ENCODE measurements at places on chromosomes 1 and 21. TPM values are rescaled to one million over a fixed set of nuclear protein-coding genes. Genes with fewer than 3 reads are reported as not detected.

The RGS4 gene
- total RNA-seq = 39.9 TPM

- DNase-seq = no peak
- no peaks in the 10 kb centered on the region for H3K27me3 ChIP-seq
- peaks cover 62% of the 10 kb centered on the region for H3K4me1 ChIP-seq
- H3K27ac ChIP-seq = peak overlapping the region; percentile 92
Observed at GRCh38 chr1:25568834-25569596, 25.6 kb downstream of the LDLRAP1 start.

DNA sequence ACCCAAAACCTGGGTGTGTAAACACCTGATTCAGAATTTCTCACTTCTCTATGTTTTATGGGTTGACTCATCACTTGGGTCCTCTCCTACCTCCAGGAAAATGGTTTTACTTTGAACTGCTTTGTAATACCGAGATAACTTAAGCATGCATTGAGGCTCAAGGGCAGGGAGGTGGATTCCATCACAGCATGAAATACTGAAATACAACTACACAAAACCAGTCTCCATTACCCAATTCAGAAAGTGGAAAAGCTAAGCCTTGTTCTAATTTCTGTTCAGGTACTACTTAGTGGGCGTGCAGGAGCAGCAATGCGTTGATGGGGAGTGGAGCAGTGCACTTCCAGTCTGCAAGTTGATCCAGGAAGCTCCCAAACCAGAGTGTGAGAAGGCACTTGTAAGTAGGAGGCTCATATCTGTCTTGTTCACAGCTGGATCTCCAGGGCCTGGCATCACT lies 6.1 kb upstream of the C4BPA start:
- H3K4me1 ChIP-seq = no peaks in the 10 kb centered on the region
- H3K27me3 ChIP-seq = no peaks in the 10 kb centered on the region
- DNase-seq = no peak
- H3K36me3 ChIP-seq = no peaks in the 10 kb centered on the region
- no peak overlapping the region for H3K4me3 ChIP-seq
- no peak overlapping the region for H3K27ac ChIP-seq

- no peak for DNase-seq
- H3K36me3 ChIP-seq = no peaks in the 10 kb centered on the region
- H3K4me1 ChIP-seq = no peaks in the 10 kb centered on the region
- no peak overlapping the region for H3K4me3 ChIP-seq
- no peaks in the 10 kb centered on the region for H3K27me3 ChIP-seq
Observed at GRCh38 chr1:163796394-163796821, 474.7 kb downstream of the NUF2 start.

- no peak for DNase-seq
- no peak overlapping the region for H3K4me3 ChIP-seq
- H3K4me1 ChIP-seq = no peaks in the 10 kb centered on the region
- H3K36me3 ChIP-seq = no peaks in the 10 kb centered on the region
- no peaks in the 10 kb centered on the region for H3K27me3 ChIP-seq
Observed at GRCh38 chr1:118944133-118944532, 44.0 kb downstream of the TBX15 start.

The CD101 gene
- total RNA-seq = 0.26 TPM

The C1QTNF12 gene
- not detected for total RNA-seq

GRCh38 chr1:78678324-78678723 lies 28.7 kb downstream of the IFI44 start:
- H3K36me3 ChIP-seq = no peaks in the 10 kb centered on the region
- no peaks in the 10 kb centered on the region for H3K4me1 ChIP-seq
- H3K27me3 ChIP-seq = no peaks in the 10 kb centered on the region
- no peak overlapping the region for H3K4me3 ChIP-seq

DNA sequence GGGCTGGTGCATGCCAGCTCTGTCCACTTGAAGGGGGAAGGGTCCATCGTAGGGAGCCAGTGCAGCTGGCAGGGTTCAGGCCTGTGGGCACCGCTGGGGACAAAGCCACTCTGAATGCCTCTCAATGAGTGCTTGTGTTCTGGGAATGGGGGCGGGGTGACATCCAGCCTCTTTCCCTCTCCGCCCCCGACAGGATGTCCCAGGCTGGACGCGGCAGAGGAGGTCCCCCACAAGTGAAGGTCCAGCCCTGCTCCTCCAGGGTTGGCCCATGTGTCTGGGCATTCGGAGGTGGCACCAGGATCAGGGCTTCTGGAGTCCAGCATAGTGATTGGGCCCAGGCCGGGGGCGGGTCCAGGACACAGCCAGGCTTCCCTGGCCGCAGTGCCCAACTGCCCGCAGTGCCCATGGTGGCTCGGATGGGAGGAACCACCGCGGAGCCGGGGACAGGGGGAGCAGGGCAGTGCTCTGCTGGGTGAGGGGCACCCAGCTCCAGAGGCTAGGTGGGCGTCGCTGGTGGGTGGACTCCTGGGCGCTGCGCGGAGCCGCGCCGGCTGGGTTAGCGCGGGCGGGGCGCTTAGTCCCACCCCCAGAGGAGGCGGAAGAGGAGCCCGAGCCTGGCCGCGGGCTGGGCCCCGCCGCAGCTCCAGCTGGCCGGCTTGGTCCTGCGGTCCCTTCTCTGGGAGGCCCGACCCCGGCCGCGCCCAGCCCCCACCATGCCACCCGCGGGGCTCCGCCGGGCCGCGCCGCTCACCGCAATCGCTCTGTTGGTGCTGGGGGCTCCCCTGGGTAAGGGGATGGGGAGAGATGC lies at the start of gene SHISA4:
SHISA4 (plus strand) TSS at position 617 of the 808 bp plus-strand sequence; CDS start at position 714, 97 bp downstream.
- no peaks in the 10 kb centered on the region for H3K27me3 ChIP-seq
- H3K4me1 ChIP-seq = peaks cover 81% of the 10 kb centered on the region
- DNase-seq = no peak
- H3K27ac ChIP-seq = peak within 1 kb of the TSS; percentile 86
- peaks cover 14% of the 10 kb centered on the region for H3K36me3 ChIP-seq
- peak within 1 kb of the TSS; percentile 85 for H3K4me3 ChIP-seq

The SLC45A3 gene
- total RNA-seq = 0.97 TPM

DNA sequence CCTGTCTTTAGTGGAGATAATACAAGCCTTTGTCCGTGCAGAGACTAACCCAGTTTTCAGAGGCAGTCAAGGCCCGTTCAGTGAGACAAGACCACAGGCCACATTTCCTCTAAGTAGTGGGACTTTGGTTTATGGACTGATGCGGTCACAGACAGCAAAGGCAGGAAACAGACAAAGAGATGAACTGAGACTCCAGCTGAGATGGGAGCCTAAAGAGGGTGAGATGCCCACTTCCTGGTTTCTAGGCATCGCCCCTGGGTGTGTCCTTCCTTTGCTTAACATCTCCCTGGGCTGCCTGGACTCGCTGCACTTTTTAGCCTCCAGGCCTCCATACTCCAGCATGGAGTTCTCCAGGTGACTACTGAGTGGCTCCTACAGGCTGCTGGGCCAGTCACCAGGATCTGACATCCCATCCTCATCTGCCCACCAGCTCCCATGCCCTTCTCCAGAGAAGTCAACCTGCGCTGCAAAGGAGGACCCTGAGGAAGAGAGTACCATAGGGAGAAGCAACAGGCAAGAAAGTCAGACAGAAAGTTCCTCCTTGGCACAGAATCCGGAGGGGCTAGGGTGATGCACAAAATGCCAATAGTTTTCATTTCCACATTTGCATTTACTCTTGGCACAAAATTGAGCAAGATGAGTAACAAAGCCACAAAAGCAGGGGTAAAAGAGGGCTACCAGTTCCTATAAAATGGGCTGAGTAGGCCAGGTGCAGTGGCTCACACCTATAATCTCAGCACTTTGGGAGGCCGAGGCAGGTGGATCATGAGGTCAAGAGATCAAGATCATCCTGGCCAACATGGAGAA lies 15.1 kb downstream of the THEMIS2 start:
- no peak overlapping the region for H3K4me3 ChIP-seq
- H3K27me3 ChIP-seq = no peaks in the 10 kb centered on the region
- H3K36me3 ChIP-seq = peaks cover 56% of the 10 kb centered on the region
- no peak for DNase-seq

The GREM2 gene
- 2.8 TPM for total RNA-seq

- DNase-seq = no peak
- H3K4me1 ChIP-seq = peaks cover 10% of the 10 kb centered on the region
- H3K27me3 ChIP-seq = peaks cover 53% of the 10 kb centered on the region
- H3K36me3 ChIP-seq = no peaks in the 10 kb centered on the region
Observed at GRCh38 chr1:110523011-110523410, 4.0 kb upstream of the KCNA10 start.

GRCh38 chr1:100187912-100188311 lies 9.9 kb upstream of the LRRC39 start:
- H3K4me3 ChIP-seq = no peak overlapping the region
- peaks cover 16% of the 10 kb centered on the region for H3K4me1 ChIP-seq
- DNase-seq = no peak
- H3K27me3 ChIP-seq = no peaks in the 10 kb centered on the region
- H3K27ac ChIP-seq = no peak overlapping the region

DNA sequence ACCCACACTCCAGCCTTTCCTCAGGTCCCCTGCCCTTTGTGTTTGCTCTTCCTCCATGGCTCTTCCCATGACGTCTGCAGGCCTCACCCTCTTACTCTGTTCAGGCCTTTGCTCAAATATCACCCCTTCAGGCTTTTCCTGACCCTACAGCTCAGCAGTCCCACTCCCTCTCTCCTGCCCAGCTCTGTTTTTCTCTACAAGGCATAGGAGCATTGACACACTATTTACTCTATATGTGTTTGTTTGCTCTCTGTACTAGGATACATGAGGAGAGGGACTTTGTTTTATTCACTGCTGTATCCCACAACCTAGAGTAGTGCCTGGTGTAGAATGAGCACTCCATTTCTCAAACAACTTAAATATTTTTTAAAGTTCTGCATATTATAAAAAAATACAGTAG lies 107.4 kb upstream of the COA6 start:
- H3K27me3 ChIP-seq = no peaks in the 10 kb centered on the region
- H3K27ac ChIP-seq = no peak overlapping the region
- H3K4me1 ChIP-seq = no peaks in the 10 kb centered on the region
- H3K4me3 ChIP-seq = no peak overlapping the region
- DNase-seq = no peak

- H3K27me3 ChIP-seq = no peaks in the 10 kb centered on the region
- DNase-seq = no peak
- no peaks in the 10 kb centered on the region for H3K36me3 ChIP-seq
Observed at GRCh38 chr1:172970186-172970585, 80.6 kb downstream of the TNFSF18 start.

The LORICRIN gene
- total RNA-seq = not detected

The PLEKHG5 gene
- total RNA-seq = 18.1 TPM

- no peak overlapping the region for H3K4me3 ChIP-seq
- H3K27ac ChIP-seq = no peak overlapping the region
- DNase-seq = no peak
Observed at GRCh38 chr21:35119501-35120047, 70.5 kb upstream of the RUNX1 start.

- H3K36me3 ChIP-seq = no peaks in the 10 kb centered on the region
- no peaks in the 10 kb centered on the region for H3K4me1 ChIP-seq
- H3K4me3 ChIP-seq = no peak overlapping the region
- DNase-seq = no peak
- H3K27ac ChIP-seq = no peak overlapping the region
Observed at GRCh38 chr21:25425156-25425555, 182.1 kb downstream of the MRPL39 start.

GRCh38 chr1:2919841-2920240 lies 101.4 kb upstream of the ACTRT2 start:
- H3K27ac ChIP-seq = no peak overlapping the region
- no peaks in the 10 kb centered on the region for H3K36me3 ChIP-seq
- H3K27me3 ChIP-seq = peaks cover 64% of the 10 kb centered on the region

GRCh38 chr1:214377886-214378285 lies 96.9 kb downstream of the SMYD2 start:
- no peaks in the 10 kb centered on the region for H3K4me1 ChIP-seq
- H3K4me3 ChIP-seq = no peak overlapping the region
- no peak overlapping the region for H3K27ac ChIP-seq
- no peak for DNase-seq
- H3K27me3 ChIP-seq = no peaks in the 10 kb centered on the region

DNA sequence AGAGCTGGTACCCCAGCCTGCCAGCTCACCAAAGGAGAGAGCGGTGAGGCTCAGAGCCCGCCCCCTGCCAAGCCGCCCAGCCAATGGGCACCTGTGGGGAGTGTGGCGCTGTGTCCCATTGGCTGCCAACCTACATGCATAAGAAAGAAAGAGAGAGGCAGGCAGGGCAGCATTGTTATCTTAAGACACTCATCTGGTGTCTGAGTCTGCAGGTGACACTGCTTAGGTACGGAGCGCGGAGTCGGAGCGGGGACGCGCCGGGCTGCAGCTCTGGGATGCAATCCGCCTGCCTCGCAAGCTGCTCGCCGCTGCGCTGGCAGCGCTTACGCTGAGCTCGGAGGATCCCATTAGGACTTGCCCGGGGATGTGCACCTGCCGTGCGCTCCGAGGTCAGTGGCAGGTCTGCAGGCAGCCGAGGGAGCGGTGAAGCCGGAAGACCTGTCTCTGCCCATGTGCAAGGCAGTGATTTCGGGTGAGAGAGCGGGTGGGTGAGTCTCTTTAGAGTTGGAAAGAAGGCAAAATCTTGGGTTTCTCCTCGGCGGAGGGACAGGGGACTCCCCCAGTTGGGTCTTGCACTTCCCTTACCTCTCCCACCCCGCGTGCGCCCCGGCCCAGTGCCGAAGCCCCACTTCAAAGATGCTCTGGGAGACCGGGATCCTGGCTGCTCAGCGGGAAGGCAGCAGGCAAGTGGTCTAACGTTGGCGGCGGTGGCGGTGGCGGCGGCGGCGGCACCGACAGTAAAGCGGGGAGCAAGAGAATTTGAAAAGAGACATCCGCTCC lies at the start of gene BRINP2:
BRINP2 (plus strand) TSS at position 203 of the 780 bp plus-strand sequence. CDS start 58,919 bp downstream, outside the sequence.
- H3K4me3 ChIP-seq = peak within 1 kb of the TSS; percentile 54
- no peak within 1 kb of the TSS for H3K27ac ChIP-seq
- H3K27me3 ChIP-seq = peaks cover 14% of the 10 kb centered on the region
- DNase-seq = no peak
- no peaks in the 10 kb centered on the region for H3K36me3 ChIP-seq

DNA sequence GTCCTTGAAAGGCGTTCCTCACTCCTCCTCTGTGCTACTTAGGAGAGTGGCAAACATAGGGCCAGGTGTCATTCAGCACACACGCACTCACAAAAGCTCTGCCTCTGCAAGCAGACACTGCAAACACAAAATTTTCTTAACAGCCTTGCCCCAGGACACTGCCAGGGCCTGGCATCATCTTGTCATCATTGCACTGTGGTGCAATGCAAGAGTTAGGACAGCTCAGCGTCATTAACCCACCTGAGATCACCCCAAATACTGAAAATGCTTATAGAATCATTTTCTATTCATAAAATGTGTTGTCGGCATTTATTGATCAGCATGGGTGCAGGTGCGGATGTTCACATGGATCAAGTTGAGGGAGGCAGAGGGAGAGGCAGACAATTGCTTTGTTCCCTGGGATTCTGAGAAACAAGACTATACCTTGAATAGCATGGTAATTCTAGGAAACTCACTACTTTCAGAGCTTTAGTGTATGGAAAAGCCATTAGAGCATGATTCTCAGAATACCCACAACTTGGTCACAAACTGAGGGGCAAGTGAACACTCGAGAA lies 3.0 kb downstream of the ADAM30 start:
- peaks cover 14% of the 10 kb centered on the region for H3K27me3 ChIP-seq
- no peaks in the 10 kb centered on the region for H3K36me3 ChIP-seq
- DNase-seq = no peak
- H3K27ac ChIP-seq = no peak overlapping the region

DNA sequence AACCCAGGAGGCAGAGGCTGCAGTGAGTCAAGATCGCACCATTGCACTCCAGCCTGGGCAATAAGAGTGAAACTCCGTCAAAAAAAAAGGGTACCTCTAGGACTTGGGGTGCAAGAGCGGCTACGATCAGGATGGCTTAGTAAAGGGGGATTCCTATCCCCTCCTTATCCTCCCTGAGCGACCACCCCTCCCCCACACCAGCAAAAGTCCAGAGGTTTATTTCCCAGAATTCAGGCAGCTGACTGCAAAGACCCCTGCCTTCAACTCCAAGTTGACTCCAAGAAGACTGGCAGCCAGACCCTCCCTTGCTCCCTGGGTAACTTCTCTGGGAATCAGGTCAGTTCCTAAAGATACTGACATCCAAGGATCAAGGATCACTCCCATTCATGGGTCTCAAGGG lies 12.4 kb upstream of the PRDM16 start:
- H3K36me3 ChIP-seq = no peaks in the 10 kb centered on the region
- H3K4me3 ChIP-seq = no peak overlapping the region
- peaks cover under 1% of the 10 kb centered on the region for H3K27me3 ChIP-seq
- no peak for DNase-seq
- H3K27ac ChIP-seq = no peak overlapping the region

The SLC35D1 gene
- 7.5 TPM for total RNA-seq

All from esophagus muscularis mucosa (tissue), 4 donors.